ENCODE measurements at places on chromosomes 1 and 21.
A peak's percentile ranks its signal among the peaks of the same experiment; 100 is the strongest.

GRCh38 chr1:56688522-56689026, 43.5 kb downstream of the PRKAA2 start:
- no peak for DNase-seq

DNA sequence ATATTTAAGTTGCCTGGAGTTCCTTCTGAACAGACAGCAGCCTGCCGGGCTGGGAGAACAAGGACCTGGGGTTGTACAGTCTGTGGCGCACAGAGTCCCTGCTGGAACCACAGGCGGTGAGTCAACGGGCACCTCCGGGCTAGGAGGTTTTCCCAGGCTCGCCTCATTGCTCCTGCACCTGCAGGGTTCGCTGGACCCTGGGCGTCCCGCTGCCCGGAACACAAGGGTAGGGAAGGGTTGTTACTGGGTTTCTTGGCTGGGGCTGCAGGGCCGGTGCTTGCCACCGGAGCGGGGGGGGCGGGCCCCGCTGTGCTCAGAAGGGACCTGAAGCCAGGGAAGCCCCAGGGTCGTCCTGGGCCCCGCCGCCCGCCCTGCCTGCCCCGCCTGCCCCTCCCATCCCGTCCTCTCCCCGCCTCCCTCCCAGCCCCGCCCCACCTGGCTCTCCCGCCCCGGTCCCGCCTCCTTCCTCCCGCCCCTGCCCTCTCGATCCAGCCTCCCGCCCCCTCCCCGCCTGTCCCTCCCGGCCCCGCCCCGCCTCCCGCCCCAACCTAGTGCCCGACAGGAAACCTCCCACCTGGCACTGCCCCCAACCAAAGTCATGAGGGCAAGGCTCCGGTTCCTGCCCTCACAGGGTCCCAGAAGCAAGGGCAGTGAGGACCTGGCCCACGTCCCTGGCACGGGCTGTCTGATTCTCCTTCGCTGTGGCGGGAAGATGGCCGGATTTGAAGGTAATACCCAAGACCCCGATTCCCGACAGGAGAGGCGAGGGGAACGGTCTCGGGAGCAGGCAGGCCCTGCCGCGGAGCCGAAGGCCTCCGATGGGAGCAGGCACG, 6.8 kb downstream of the JMJD4 start:
- DNase-seq: peak; percentile 20

- no peak for DNase-seq
These were observed 7.7 kb upstream of the ATP1A4 start for GRCh38 chr1:160143695-160144094.

- DNase-seq: no peak
These were observed 138.3 kb downstream of the PCNX2 start for GRCh38 chr1:233157245-233157644.

DNA sequence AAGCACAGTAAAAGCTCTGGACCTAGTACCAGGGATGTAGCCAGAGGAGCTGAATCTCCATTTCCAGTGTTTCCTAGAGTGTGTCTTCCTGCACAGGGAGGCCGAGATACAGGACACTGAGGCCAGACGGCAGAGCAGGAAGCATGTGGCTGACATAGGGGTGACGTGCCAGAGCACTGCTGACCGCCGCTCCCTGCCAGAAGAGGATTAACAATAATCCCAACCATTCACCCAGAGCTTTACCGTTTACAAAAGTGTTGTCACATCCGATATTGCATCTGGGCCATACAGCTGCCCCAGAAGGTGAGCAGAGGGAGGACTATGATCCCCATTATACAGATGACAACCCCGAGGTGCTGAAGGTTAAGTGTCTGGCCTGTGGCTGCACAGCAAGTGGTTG, 5.8 kb upstream of the CLDN19 start:
- DNase-seq: no peak

DNA sequence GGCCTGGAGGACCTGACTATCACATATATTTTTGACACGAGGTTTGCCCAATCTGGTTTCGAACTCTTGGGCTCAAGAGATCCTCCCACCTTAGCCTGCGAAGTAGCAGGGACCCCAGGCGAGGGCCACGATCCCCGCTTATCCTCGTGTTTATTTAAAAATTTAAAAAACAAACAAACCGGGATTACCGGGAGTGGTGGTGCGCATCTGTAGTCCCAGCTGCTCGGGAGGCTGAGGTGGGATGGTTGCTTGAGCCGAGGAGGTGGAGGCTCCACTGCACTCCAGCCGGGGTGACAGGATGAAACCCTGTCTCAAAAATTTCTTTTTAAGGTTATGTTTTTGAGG, 452 bp upstream of the EXOSC10 start:
- no peak for DNase-seq

DNA sequence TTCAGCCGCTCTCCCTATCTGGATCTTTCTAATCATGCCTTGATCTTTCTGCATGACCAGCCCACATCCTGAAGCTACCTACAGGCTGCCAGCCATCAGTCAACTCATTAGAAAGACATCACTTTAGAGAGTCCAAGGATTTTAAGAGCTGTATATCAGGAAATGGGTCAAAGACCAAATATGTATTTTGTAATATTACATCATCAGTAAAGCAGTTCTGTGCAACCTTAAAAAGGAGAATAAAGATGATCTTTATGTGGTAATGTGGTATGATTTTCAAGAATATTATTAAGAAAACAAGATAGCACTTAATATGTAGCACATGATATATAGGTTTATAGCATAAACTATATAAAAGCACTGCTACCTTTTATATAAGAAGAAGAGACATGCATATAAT, 47.6 kb downstream of the SLC30A7 start:
- DNase-seq: no peak

GRCh38 chr1:27391511-27392095, 819 bp upstream of the GPR3 start:
- DNase-seq: no peak

GRCh38 chr1:114310695-114311271, 157.1 kb upstream of the SYT6 start:
- DNase-seq: no peak

GRCh38 chr1:236823559-236823958, 28.5 kb downstream of the MTR start:
- no peak for DNase-seq

GRCh38 chr1:11979851-11980675, at the start of gene MFN2:
Gene MFN2, plus strand, starts transcription at chr1:11980444. Its CDS starts 8,725 bp downstream, at chr1:11989169.
- DNase-seq: peak; percentile 93

GRCh38 chr1:33735624-33736023, 128.3 kb upstream of the HMGB4 start:
- peak; percentile 9 for DNase-seq

- no peak for DNase-seq
These were observed 213.2 kb downstream of the TGFB2 start for GRCh38 chr1:218558271-218558810.

DNA sequence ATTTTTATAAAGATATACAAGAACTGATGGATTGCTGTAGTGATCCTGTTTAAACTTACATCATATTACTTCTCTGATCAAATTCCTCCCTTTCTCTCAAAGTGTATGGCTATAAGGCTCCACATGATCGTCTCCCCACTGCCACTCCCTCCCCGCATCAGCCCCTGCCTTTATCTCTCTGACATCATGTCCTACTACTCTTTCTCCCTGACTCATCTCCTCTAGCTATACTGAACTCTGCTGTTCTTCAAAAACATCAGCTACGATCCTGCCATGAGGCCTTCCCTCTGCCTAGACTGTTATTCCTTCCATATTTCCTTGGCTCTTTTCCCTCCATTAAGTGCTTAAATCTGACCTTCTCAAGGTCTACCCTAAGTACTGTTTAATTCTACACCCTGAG, 22.8 kb downstream of the HFM1 start:
- DNase-seq: no peak

- no peak for DNase-seq
These were observed 1245.1 kb upstream of the ADGRL4 start for GRCh38 chr1:80251591-80251990.

DNA sequence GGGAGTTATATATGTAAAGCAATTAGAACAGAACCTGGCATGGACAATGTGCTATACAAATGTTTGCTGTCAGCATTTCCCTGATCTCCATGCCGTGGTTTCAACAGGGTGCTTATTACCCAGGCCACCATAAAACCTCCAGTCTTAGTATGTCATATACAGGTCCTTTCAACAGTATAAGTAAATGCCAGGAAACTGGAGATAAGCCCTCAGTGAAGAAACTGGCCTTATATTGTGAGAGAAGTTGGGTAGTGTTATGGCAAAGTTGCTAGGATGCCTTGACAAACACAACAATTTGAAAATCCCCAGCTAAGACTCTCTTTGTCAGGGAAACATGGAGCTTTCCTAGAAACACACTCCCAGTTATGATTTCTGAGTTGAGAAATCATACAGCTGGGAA, 850.2 kb upstream of the ADAMTS5 start:
- DNase-seq: no peak

GRCh38 chr1:20931930-20932436, 144.9 kb upstream of the HP1BP3 start:
- DNase-seq: no peak

GRCh38 chr1:12232221-12232620, 2.4 kb downstream of the VPS13D start:
- DNase-seq: no peak

- DNase-seq: no peak
These were observed 11.0 kb upstream of the CDK18 start for GRCh38 chr1:205493241-205494085.

- no peak for DNase-seq
These were observed 60.8 kb downstream of the MEF2D start for GRCh38 chr1:156439777-156440183.

DNA sequence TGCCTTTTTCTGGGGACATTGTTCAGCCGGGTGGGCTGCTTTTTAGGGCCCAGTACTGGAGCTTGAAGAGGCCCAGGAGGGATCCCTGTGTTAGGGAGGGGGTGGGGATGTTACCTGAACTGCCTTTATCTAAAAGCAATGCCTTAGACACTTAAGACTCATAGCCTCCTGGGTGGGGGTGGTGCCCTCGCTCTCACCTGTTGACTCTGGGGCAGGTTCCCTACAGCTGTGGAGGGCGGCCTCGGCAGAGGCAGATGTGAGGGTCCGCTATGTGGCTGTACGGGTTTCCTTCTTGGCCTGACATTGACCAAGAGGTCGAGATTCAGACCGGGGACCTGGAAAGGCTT, 716 bp downstream of the INAVA start:
- DNase-seq: no peak

DNA sequence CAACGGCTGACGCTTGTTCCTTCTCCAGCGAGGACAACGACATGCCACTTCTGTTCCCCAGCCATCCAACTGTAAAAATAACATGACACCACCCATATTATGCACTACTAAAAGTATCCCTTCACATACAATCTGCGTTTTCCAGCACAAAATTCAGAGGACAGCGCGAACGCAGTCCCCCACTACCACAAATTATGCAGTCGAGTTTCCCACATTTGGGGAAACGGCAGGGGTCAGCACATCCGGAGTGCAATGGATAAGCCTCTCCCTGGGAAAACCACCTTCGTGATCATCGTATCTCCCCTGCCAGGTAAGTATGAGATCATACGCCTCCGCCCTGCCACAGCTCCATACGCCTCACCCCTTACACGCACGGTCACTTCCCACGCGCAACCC, 120.9 kb downstream of the PPIAL4G start:
- no peak for DNase-seq

DNA sequence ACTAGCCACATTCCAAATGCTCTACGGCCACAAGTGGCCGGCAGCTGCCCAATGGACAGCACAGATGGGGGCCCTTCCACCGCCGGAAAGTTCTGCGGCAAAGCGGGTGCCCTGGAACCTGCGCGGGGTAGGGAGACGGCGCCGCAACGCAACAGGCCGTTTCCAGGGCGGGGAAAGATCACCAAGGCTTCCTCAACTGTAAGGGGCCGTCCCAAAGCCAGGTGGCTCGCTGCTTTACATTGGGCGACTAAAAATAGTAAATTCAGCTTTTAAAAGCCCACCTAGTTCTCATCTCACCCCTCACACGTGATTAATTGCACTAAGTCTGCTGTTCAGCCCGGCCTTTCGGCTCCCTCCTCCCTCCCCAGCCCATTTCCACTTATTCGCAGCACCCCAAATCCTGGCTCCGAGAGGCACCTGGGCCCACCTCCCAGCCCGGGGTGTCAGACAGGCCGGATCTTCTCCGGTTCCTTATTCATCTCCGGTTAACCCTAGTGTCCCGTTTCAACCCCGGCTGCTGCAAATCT, 643 bp downstream of the CFAP298 start:
- peak; percentile 22 for DNase-seq

DNA sequence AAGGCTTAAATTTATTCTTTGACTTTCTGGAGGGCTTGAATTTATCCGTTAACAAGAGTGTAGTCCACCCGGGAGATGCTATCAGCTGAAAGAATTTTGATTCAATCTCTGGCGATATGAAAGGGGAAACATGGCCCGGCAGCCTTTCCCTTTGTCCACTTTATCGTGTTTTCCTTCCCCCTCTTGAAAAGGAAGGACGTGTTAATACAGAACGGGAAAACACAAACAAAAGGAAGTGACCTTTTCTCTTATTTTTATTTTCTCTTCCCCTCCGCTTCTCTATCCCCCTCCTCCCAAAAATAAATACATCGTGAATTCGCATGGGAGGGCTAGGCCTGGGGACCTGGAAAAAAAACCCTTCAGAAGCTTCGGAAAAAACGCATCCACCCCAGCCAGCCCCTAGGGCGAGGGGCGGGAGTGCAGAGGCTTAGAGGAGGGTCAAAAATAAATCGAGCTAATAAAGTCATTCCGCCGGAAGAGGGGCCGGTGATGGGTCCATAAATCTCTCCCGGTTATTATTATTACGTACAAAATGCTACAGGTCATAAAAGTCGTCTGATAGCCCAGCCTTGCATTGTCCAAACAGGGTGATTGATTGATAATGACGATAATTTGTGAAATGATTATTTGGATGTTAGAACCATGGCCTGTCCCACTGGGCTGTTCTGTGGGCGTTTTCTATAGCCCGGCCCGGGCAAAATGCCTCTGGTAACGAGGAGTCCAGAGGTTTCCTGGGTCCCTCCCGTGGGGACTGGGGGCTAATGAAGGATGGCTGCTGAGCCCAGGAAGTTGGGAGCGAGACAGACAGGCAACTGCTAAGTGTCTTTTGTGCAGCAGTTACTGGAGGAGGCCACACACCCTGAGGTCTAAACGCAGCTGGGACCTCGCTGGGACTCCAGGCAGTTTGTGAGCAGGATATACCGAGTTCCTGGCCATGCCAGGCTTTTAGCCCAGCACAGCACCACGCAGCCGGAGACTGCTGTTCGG, 179.4 kb downstream of the PRDM16 start:
- DNase-seq: no peak

DNA sequence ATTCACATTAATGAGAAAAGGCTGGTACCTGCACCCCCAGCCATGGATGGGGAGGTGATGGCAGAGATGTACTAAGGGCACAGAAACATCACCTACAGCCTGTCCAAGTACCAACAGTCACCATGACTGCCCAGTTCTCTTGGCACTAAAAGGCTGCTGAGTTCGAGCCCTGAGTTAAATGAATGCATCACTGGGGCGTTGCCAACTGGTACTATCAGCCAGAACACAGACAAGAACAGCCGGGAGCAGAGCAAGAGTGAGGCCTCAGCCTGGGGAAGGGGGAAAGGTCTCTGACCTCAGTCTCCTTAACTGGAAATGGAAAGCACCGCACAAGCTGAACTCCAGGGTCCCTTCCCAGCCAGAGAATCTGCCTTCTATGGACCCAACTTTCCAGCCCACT, 60.5 kb downstream of the GLIS1 start:
- no peak for DNase-seq

- DNase-seq: peak; percentile 69
These were observed 58.0 kb downstream of the NKAIN1 start for GRCh38 chr1:31181515-31182343.

Data from NCI-H526 treated with DMSO at 0.1 percent for 48 hours (cell line).